Regular cardiac myocyte (primary cell): ENCODE measurements at places on chromosomes 3 and 15. TPM values are rescaled to one million over a fixed set of nuclear protein-coding genes. Genes with fewer than 3 reads are reported as not detected.

TRPM1 gene
- total RNA-seq, result under 0.01 TPM in 1 of 2 replicates, not detected in the other

GOLGA6L4 gene
- 0.19 and 1.1 TPM in 2 replicates for total RNA-seq

SNX4 gene
- 29.9 and 38.2 TPM in 2 replicates for total RNA-seq

STRIT1 gene
- not detected in 2 replicates for total RNA-seq

MESD gene
- 18.6 and 24.0 TPM in 2 replicates for total RNA-seq

GPR27 gene
- 0.28 TPM in 1 of 2 replicates, not detected in the other for total RNA-seq

SPINT1 gene
- 0.28 and 0.58 TPM in 2 replicates for total RNA-seq

BLM gene
- total RNA-seq, result 0.85 and 8.8 TPM in 2 replicates

TGM4 gene
- total RNA-seq, result not detected in 2 replicates

EPHA3 gene
- total RNA-seq, result 7.7 and 10.1 TPM in 2 replicates

ABI3BP gene
- total RNA-seq, result 26.6 and 121 TPM in 2 replicates

SLC12A8 gene
- total RNA-seq, result 4.0 and 12.4 TPM in 2 replicates

EBLN2 gene
- 3.5 and 5.1 TPM in 2 replicates for total RNA-seq

WDR76 gene
- 3.9 and 26.1 TPM in 2 replicates for total RNA-seq
